ENCODE measurements at places on chromosomes 12 and 14.

GRCh38 chr14:33848706-33849454, 102.0 kb downstream of the EGLN3 start:
- DNase-seq, result peak; percentile 30

DNA sequence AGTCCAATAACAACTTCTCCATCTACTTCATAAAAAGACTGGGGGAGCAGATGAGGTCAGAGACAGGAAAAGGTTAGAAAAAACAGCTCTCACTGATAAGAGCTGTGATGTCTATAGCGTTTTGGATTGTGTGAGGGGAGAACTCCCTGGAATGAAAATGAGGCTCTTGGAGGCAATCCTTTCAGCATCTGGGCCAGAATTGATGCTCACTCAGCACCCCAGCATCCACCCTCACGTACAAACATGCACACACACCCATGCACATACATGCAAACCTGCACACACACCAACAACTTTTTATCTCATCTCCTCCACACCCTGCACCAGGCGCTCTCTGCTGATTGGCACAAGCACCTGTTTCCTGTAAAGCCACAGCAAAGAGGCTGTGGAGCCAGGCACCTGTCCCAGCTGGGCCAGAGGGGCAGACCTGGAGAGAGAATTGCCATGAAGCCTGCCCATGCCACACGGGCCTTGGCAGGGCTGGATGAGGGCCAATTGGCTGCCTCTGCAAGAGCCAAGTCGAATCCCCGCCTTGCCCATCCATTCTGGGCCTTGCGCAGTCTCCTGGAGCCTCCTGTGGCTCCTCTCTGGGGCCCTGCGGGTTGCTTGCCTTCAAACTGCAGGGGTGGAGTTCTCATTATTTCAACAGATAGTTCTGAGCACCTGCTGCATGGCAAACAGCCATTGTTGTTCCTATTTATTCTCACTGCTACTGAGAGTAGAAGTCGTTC, 53.1 kb downstream of the SYNE3 start:
- DNase-seq, result no peak

DNA sequence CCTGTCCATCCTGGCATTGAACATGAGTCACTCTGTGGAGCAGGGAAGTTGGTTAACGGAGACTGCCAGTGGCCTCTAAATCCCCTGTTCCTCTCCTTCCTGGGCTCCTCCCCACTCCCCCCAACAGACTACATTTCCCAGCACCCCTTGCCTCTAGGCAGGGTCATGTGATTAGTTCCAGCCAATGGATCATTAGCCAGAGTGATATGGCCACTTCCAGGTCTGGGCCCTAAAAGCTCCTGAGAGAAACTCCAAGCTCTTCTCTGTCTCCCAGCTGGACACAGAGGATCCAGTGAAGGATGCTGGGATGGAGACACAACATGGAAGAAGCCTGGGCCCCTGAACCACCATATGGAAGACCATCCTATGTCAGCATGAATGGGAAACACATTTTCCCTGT, 54.4 kb upstream of the RFLNA start:
- DNase-seq, result no peak

DNA sequence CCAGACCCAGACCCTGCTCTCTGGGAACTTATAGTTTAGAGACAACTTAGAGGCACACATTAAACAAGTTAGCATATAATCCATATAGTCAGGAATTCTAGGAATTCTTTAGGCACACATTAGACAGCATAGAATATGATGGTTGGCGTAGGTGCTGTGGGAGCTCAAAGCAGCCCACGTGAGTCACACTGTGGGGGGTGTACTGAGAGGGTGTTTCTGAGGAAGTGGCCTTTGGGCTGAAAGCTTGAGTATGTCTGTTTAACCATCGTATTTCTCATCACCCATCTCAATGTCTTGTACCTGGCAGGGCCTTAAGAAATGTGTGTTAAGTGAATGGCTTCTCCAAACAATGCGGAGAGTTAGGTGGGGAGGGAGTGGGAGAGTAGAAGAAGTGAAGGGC, 67.2 kb downstream of the TMEM30B start:
- no peak for DNase-seq

GRCh38 chr12:7150841-7151240, 20.7 kb downstream of the CLSTN3 start:
- DNase-seq, result no peak

GRCh38 chr14:86050072-86050683, 520.2 kb downstream of the FLRT2 start:
- DNase-seq, result no peak

- DNase-seq, result peak; percentile 21
Measured at GRCh38 chr12:5582018-5582417, 150.1 kb downstream of the NTF3 start.

DNA sequence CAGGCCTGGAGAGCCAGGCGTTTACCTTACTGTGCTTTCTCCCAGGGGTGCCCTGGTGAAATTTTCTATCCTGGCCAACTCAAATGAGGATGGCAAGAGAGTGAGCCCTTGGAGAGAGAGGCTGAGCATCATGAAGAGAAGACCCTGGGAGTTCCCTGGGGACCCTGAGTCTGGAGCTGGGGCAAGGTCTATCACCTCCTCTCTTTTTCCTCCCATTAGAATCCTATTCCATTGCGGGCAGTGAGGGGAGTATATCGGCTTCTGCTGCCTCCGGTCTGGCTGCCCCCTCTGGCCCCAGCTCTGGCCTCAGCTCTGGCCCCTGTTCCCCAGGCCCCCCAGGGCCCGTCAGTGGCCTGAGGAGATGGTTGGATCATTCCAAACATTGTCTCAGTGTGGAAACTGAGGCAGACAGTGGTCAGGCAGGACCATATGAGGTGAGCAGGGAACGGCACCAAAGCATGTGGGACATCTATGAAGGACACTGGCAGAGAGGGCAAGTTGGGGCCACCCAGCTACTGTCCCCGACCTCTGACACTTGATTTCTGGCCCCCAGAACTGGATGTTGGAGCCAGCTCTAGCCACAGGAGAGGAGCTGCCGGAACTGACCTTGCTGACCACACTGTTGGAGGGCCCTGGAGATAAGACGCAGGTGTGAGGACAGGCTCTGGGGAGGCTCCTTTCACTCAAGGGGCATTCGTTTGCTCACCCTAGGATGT, 1.6 kb downstream of the ARHGEF25 start:
- no peak for DNase-seq

DNA sequence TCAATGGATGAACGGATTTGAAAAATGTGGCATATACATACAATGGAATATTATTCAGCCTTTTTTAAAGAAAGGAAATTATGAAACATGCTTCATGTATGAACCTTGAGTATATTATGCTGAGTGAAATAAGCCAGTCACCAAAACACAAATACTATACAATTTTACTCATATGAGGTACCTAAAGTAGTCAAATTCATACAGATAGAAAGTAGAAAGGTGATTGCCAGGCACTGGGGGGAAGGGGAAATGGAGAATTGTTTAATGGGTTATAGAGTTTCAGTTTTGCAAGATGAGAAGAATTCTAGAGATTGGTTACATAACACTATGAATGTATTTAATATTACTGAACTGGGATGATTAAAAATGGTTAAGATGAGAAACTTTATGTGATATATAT, 171.4 kb downstream of the TMTC3 start:
- no peak for DNase-seq

DNA sequence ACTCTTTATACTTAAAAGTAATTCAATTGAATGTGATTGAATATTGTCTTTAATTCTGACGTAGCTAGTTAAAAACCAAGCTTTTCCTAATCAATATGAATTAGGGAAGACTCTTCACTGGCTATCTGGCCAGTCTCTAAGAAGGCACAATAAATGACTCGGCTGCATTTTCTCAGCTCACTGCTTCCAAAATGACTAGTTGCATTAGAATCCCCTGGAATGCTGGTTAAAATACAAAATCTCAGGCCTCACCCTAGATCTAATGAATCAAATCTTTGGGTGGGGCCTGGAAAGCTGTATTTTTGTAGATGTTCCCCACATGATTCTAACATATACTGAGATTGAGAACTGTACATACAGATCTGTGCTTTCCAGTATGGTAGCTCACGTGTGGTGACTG, 242.1 kb downstream of the CHST11 start:
- peak; percentile 60 for DNase-seq

- DNase-seq, result no peak
Measured at GRCh38 chr12:76471579-76471978, 88.0 kb downstream of the OSBPL8 start.

DNA sequence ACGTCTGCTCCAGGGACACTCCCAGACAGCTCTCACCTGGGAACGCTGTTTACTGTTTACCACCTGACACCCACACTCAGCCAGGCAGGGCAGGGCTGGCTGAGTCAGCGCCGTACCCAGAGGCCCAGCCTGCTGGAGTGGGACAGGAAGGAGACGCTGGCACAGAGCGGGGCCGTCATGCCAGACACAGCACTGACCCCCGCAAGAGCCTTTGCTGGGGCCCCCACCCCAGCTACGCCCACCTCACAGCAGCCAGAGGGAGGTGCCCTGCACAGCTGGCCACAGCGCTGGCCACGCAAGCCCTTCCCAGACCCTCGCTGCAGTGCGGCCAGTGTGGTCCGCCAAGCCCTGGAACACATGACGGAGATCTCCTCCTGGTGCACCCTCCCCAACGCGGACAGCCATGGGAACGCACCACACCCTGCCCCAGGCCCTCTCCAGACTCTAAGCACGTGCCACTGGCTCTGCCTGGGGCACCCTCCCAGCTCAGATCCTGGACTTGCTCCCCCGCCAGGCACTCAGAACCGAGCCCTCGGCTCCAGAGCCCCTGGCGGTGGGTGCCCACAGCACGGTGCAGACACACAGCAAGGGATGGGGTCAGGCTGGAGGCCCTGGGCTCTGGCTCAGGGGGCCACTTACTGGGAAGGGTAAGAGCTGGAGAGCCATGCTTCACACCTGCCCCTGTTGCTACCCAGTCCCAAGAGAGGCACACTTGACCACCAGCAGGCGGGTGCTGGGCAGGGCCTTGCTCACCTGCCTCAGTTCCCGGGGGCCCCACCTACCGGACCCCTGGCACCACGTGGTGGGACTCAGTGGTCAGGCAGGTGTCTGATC, 5.7 kb downstream of the AHNAK2 start:
- DNase-seq, result peak; percentile 80

DNA sequence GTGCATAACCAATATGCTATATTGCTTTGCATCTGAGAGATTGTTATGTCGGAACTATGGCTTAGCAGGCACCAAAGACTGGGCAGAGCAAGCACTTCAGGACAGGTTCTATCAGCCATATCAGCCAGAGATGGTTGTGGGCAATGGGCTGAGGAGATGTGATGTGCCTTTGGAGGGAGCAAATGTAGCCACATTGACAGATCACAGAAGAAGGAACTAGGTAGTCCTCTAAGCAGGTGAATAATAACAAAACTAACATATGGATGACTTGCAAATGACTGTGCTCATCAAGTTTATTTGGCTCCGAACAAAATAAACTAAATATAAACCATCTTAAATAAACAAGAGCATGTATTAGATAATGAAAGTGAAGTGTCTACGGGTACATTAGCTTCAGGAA, 291.7 kb downstream of the RMST start:
- no peak for DNase-seq

- DNase-seq, result no peak
Measured at GRCh38 chr12:18794000-18794399, 56.1 kb downstream of the CAPZA3 start.

DNA sequence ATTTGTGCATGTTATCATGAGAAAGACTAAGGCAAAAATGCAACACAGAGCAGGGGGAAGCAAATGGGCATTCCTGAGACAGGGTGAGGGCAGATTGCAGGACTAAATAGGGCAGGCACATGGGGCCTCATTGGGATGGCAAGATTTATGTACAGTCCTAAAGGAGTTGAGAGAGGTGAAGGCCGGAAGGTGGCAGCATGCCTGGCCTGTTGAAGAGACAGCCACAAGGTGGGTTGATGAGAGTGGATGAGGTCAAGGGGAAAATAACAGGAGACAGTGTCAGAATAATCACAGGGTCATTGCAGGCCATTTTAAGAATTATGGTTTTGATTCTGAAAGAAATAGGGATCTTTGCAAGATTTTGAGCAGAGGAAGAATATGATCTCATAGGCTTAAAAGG, 21.0 kb downstream of the PAH start:
- no peak for DNase-seq

DNA sequence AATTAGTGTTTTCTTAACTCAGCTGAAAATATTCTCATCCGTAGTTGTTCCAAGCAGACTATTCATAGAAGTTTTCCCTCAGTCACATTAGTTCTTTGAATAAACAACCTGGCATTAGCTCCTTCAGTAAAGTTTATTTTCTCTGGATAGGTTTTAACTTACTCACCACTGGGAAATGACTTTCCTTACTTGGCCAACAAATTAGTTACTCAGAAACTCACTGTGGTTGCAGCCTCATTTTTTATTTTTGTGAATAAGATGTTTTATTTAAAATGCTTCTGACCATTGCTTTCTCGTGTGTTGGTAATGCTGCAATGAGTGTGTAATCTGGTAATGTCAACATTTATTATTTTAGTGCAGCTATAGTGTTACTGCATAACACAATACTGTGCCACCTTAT, 74.9 kb downstream of the NOVA1 start:
- DNase-seq, result peak; percentile 58

DNA sequence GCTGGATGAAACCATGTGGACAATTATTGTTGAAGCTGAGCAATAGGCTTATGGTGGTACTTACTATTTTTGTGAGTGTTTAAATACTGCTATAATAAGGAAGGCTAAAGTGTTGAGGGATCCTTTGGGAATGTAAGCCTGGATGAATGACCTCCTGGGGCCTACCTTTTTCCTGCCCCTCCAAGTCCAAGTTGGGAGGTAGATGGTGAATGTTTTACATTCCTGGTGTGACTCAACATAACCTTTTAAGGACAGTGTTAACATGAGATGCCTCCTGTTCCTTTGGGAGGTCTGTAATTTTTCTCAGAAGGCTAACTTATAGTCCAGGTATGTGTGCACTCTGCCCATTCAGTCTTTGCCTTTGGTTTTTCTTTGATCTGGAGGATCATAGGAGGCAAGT, 315.9 kb downstream of the NRXN3 start:
- no peak for DNase-seq

GRCh38 chr12:106527356-106527755, 55.4 kb upstream of the RFX4 start:
- peak; percentile 5 for DNase-seq

DNA sequence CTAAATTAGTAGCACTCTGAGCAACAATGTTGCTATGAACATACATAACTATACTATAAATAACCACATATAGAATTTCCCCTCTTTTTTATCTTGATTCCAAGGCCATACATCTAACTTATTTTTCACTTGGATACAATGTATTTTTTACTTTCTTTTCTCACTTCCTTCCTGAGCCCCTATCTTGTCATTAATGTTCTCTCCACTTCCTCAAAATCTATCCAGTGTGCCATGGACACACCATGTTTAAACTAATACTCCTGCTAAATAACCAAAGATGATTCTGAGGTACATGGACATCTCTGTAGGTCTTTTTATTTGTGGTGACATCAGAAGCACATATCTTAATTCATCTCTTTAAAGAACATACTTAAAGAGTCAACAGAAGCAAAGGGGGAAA, 251.2 kb downstream of the C12orf42 start:
- DNase-seq, result no peak

DNA sequence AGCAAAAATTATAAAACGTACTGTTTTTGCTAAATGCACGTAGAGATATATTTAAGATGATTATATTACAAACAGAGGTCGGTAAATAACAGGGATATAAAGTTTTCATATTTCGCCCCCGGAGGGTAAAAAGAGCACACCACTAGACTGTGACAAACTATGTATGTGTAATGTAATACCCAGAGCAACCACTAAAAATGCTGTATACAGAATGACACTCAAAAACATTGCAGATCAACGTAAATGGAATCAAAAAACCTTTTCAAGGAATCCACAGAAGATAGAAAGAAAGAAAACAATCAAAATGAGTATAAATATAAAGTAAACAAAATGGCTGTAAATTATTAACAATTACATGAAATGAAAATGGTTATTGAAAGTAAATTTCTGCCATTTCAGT, 37.6 kb upstream of the PRB4 start:
- no peak for DNase-seq
